ENCODE measurements at places on chromosomes 5 and 9. TPM values are rescaled to one million over a fixed set of nuclear protein-coding genes. Genes with fewer than 3 reads are reported as not detected.

SLC25A2 gene
- total RNA-seq: 0.72 TPM

GFRA3 gene
- 9.7 TPM for total RNA-seq

GABRB2 gene
- 0.21 TPM for total RNA-seq

GABRA6 gene
- not detected for total RNA-seq

CDX1 gene
- not detected for total RNA-seq

TNFSF8 gene
- total RNA-seq: not detected

RAI14 gene
- total RNA-seq: 92.7 TPM

NXNL2 gene
- not detected for total RNA-seq

FBP1 gene
- total RNA-seq: 0.80 TPM

ZNF367 gene
- 15.4 TPM for total RNA-seq

PCDHB15 gene
- total RNA-seq: 5.6 TPM

DNA sequence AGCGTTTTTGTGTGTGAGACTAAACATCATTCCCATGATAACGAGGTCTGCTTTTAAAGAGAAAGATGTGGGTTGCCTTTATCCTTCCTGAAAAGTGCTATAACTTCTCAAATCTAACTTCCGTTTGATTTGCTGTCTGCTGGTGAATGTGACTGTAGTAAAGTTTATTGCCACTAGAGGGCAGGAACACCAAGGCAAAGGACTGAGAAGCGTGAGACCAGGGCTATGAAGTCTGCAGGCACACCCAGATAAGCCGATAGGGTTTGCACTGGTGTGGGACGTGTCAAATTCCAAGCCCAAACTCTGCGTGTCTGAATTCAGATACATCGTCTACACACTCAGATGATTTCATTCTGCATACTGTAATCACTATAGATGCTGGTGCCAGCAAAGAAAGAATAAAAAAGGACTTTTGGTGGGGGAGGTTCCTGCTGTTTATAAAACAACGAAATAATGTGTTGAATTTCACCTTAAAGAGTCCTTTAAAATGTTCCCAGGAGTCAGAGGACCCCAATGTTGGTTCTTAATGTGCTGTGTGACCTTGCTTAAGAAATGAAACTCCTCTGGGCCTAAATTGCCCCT lies 87.2 kb downstream of the PTTG1 start:
- H3K4me3 ChIP-seq: no peak overlapping the region
- peaks cover 8% of the 10 kb centered on the region for H3K27me3 ChIP-seq
- no peaks in the 10 kb centered on the region for H3K36me3 ChIP-seq
- peaks cover 24% of the 10 kb centered on the region for H3K4me1 ChIP-seq

DNA sequence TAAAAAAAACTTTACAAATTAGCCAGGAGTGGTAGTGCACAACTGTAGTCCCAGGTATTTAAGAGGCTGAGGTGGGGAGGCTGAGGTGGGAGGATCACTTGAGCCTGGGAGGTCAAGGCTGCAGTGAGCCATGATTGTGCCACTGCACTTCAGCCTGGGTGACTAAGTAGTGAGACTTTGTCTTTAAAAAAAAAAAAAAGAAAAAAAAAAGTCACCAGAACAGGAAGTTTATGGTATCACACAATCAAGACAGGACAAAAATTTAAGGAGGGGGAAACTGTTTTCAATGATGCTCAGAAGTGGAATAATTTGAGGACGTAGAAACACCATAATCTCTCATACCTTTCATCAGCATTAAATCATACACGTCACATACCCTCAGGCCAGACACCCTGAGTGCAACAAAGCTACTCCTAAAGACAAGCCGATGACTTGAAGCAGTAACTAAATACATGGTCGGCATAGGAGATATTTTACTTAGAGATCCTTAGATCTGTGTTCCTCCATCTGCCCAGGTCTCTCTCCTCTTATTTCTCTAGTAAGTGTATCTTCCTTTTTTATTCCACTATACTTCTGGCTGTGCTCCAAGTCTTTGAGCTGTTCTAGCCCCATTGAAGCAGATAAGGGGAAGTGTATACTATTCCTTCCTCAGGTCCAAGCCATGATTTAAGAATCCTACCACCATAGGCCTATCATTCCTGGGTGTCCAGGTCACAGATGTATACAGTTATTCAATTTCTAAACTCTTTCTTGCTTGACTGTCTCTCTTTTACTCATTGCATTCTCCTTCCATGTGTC lies 91.3 kb upstream of the APC start:
- DNase-seq: no peak
- H3K36me3 ChIP-seq: no peaks in the 10 kb centered on the region
- H3K4me1 ChIP-seq: no peaks in the 10 kb centered on the region
- no peaks in the 10 kb centered on the region for H3K27me3 ChIP-seq
- H3K4me3 ChIP-seq: no peak overlapping the region

- H3K4me3 ChIP-seq: no peak overlapping the region
- H3K27me3 ChIP-seq: no peaks in the 10 kb centered on the region
- DNase-seq: no peak
- H3K36me3 ChIP-seq: no peaks in the 10 kb centered on the region
- no peaks in the 10 kb centered on the region for H3K4me1 ChIP-seq
- no peak overlapping the region for H3K27ac ChIP-seq
These were observed 130.4 kb upstream of the RASA1 start for GRCh38 chr5:87137283-87137682.

DNA sequence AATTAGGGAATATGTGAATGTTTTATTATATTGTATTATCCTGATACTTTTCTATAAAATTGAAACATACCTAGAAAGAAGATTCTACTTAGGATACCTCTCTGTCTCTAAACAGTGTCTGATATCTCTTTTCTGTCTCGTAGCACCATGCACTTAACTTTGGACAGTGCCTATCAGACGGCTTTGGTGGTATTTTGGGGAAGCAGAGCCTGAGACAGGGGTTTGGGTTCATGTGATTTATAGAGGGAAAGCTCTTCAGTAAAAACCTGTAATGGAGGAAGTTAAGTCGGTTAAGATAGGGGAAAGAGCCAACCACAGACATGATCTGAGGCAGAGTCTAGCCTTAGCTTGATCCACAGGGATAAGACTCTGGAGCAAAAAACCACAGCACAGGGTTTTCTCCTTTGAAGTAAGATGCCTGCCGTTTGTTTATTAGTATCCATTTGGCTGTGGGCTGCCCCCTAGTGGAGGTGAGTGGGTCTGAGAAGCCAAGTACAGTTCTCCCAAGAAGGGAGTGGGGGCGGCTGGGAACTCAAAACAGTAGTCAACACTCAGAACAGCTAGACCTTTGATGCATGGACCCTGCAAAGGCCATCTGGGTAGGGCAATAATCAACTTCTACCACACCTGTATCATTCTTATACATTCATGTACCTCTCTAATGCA lies 141.2 kb upstream of the ASTN2 start:
- H3K4me1 ChIP-seq: no peaks in the 10 kb centered on the region
- no peak overlapping the region for H3K27ac ChIP-seq
- H3K27me3 ChIP-seq: peaks cover 3% of the 10 kb centered on the region
- H3K4me3 ChIP-seq: no peak overlapping the region
- H3K36me3 ChIP-seq: no peaks in the 10 kb centered on the region

- no peaks in the 10 kb centered on the region for H3K36me3 ChIP-seq
- H3K27ac ChIP-seq: no peak overlapping the region
- H3K4me1 ChIP-seq: peaks cover 17% of the 10 kb centered on the region
- H3K27me3 ChIP-seq: no peaks in the 10 kb centered on the region
- no peak for DNase-seq
These were observed 15.0 kb downstream of the SLC12A7 start for GRCh38 chr5:1096838-1097237.

DNA sequence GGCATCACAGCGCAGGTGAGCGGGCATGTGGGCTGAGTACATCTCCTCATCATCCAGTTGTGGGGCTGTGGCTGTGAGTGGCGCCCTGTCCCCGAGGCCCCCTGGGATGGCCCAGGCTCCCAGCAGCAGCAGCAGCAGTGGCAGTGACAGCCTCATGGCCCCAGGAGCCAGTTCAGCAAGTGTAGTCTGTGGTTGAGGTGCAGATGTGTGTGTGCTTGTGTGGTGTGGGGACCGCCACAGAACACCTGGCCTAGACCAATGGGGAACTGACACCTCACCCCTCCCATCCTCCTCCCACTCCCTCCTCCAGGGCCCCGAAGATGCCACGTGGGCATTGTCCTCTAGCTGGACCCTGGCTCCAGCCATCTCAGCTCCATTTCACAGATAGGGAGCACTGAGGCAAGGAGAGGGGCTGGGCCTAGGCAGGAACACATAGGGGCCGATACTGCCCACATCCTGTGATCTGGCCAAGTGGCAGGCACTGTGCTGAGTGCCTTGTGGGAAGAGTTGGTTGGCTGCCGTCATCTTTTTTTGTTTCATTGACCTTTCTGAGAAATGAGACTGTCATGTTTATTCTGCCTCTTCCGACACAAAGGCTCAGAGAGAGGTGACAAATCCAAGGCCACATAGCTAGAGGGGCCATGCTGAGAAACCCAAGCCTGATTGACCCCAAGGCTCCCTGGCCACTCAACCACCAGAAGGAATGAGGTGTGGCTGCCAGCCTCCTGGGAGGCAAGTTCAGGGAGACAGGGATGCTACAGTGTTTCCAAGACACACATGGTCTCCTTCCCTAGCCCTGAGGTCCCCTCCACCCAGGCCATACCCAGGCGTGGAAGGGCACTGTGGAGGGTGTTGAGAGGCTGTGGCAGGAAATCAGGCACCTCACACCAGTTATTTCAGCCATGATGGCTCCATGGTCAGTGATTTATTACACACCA lies at the start of gene MZB1:
Gene MZB1, minus strand, starts transcription at position 213 of the 938 bp plus-strand sequence. Its CDS starts 57 bp downstream, at position 156.
- peaks cover 5% of the 10 kb centered on the region for H3K4me1 ChIP-seq
- no peak within 1 kb of the TSS for H3K4me3 ChIP-seq
- peaks cover 36% of the 10 kb centered on the region for H3K27me3 ChIP-seq
- DNase-seq: no peak
- no peaks in the 10 kb centered on the region for H3K36me3 ChIP-seq

GRCh38 chr5:74319076-74319475 lies 321.5 kb downstream of the ENC1 start:
- no peaks in the 10 kb centered on the region for H3K36me3 ChIP-seq
- DNase-seq: no peak
- H3K27me3 ChIP-seq: no peaks in the 10 kb centered on the region
- H3K4me3 ChIP-seq: no peak overlapping the region
- no peak overlapping the region for H3K27ac ChIP-seq
- peaks cover 27% of the 10 kb centered on the region for H3K4me1 ChIP-seq

DNA sequence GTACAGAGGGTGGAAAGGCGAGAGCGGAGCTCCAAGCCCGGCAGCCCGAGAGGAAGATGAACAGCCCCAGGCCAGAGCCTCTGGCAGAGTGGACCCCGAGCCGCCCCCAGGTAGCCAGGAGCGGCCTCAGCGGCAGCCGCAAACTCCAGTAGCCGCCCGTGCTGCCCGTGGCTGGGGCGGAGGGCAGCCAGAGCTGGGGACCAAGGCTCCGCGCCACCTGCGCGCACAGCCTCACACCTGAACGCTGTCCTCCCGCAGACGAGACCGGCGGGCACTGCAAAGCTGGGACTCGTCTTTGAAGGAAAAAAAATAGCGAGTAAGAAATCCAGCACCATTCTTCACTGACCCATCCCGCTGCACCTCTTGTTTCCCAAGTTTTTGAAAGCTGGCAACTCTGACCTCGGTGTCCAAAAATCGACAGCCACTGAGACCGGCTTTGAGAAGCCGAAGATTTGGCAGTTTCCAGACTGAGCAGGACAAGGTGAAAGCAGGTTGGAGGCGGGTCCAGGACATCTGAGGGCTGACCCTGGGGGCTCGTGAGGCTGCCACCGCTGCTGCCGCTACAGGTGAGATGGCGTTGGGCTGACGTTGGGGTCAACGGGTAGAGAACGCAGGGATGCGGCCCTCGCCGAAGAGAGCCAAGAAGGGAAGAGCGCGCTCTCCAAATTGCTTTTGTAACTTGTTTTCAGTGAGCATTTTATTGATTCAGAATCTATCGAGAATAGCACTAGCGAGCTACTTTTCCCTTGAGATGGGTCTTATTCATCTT lies at the start of gene PTGER4:
Gene PTGER4, plus strand, starts transcription at position 3 of the 769 bp plus-strand sequence. CDS start 1,079 bp downstream, outside the sequence.
- DNase-seq: peak; percentile 3
- peaks cover 23% of the 10 kb centered on the region for H3K4me1 ChIP-seq
- no peak within 1 kb of the TSS for H3K27ac ChIP-seq
- peak within 1 kb of the TSS; percentile 92 for H3K4me3 ChIP-seq
- H3K36me3 ChIP-seq: no peaks in the 10 kb centered on the region
- H3K27me3 ChIP-seq: peaks cover 95% of the 10 kb centered on the region

GRCh38 chr5:118561235-118561634 lies 427.1 kb downstream of the DTWD2 start:
- no peak for DNase-seq
- H3K36me3 ChIP-seq: no peaks in the 10 kb centered on the region
- no peaks in the 10 kb centered on the region for H3K27me3 ChIP-seq
- H3K4me1 ChIP-seq: peaks cover 32% of the 10 kb centered on the region

DNA sequence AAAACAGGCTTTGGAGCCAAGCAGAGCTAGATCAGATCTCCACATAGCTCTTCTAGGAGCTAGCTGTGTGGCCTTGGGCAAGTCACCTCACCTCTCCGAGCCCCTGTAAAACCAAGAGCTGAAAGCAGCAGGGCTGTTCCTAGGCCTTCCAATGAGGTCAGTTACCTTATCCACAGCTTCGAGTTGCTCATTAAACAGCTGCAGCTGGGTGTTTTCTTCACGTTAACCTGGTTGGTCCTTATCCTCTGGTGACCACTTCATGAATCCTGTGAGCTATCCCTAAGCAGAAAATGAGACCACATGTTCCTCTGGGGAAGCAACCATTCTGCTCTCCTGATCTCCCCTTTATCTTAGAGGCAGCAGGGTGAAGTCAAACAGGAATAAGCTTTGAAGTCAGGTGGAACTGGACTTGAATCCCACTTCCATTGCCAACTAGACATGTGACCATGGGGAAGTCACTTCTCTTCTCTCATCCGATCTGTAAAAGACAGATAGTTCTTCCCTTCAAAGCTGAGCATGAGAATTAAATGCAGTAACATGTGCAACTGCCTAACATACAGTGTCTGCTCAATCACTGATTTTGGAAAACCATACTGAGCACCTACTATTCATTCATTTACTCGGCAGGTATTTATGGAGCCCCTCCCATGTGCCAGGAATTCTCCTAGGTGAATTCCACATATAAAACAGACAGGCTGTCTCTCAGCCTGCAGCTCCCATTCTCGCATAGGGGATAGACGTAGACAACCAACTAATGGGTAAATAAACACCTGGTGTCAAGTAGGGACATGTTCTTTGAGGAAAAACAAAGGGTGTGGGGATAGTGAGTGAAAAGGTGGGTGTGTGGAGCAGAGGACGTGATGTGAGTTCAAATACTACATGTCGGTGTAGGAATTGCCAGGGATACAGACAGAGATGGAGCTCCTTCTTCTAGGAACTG lies 111.7 kb upstream of the BOD1 start:
- no peak overlapping the region for H3K4me3 ChIP-seq
- DNase-seq: no peak
- H3K27me3 ChIP-seq: peaks cover 42% of the 10 kb centered on the region
- H3K4me1 ChIP-seq: no peaks in the 10 kb centered on the region

GRCh38 chr9:9560382-9561035 lies 1052.3 kb downstream of the PTPRD start:
- no peak for DNase-seq
- no peaks in the 10 kb centered on the region for H3K36me3 ChIP-seq
- H3K27ac ChIP-seq: no peak overlapping the region
- H3K4me3 ChIP-seq: no peak overlapping the region
- no peaks in the 10 kb centered on the region for H3K4me1 ChIP-seq
- H3K27me3 ChIP-seq: no peaks in the 10 kb centered on the region

- H3K4me1 ChIP-seq: no peaks in the 10 kb centered on the region
- no peaks in the 10 kb centered on the region for H3K36me3 ChIP-seq
- H3K4me3 ChIP-seq: no peak overlapping the region
- no peaks in the 10 kb centered on the region for H3K27me3 ChIP-seq
- no peak for DNase-seq
These were observed 872.6 kb downstream of the DTWD2 start for GRCh38 chr5:118115791-118116190.

GRCh38 chr9:137167747-137168572 lies 1.9 kb downstream of the LRRC26 start:
- H3K4me3 ChIP-seq: no peak overlapping the region
- H3K36me3 ChIP-seq: no peaks in the 10 kb centered on the region
- H3K27ac ChIP-seq: no peak overlapping the region
- peak; percentile 26 for DNase-seq

- no peaks in the 10 kb centered on the region for H3K36me3 ChIP-seq
- peaks cover 5% of the 10 kb centered on the region for H3K4me1 ChIP-seq
- no peak overlapping the region for H3K27ac ChIP-seq
These were observed 80.7 kb downstream of the LMX1B start for GRCh38 chr9:126694206-126695081.

Measured in neural crest cell (in vitro differentiated cells).